ENCODE measurements at places on chromosomes 7 and 10.

- H3K27ac ChIP-seq = no peak overlapping the region
- H3K4me1 ChIP-seq = no peaks in the 10 kb centered on the region
- H3K4me3 ChIP-seq = no peak overlapping the region
- DNase-seq = no peak
- no peaks in the 10 kb centered on the region for H3K27me3 ChIP-seq
Observed at GRCh38 chr7:151336027-151336708, 5.4 kb upstream of the NUB1 start.

GRCh38 chr10:110209454-110209925 is 2.1 kb downstream of the MXI1 start:
- peaks cover 9% of the 10 kb centered on the region for H3K4me1 ChIP-seq
- H3K27ac ChIP-seq = peak overlapping the region; percentile 95
- peak; percentile 80 for DNase-seq
- no peaks in the 10 kb centered on the region for H3K36me3 ChIP-seq
- H3K27me3 ChIP-seq = no peaks in the 10 kb centered on the region

GRCh38 chr7:77626586-77627308 is 69.5 kb upstream of the RSBN1L start:
- DNase-seq = no peak
- H3K4me3 ChIP-seq = no peak overlapping the region
- H3K4me1 ChIP-seq = peaks cover 6% of the 10 kb centered on the region
- peak overlapping the region; percentile 35 for H3K27ac ChIP-seq
- peaks cover 37% of the 10 kb centered on the region for H3K36me3 ChIP-seq

DNA sequence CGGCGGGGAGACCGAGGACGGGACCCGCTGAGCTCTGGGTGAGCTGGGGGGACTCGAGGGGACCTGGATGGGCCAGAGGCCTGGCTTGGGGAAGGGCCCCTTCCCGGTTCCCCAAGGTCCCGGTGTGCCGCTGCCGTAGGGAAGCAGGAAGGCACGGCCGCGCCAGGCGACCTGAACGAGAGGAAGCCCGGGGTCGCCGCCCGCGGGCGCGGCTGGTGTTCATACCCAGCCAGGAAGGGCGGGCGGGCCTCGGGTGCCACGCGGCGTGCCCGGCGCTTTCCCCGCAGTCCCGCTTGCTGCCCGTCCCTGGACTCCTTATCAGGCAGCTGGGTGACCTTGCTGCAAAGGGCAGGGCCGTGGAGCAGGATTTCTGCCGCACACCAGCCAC is 38.0 kb downstream of the ZNF777 start:
- H3K27me3 ChIP-seq = no peaks in the 10 kb centered on the region
- peaks cover 3% of the 10 kb centered on the region for H3K4me1 ChIP-seq
- DNase-seq = no peak

GRCh38 chr10:85635650-85636049 is 730.9 kb downstream of the GRID1 start:
- H3K4me3 ChIP-seq = no peak overlapping the region
- H3K27ac ChIP-seq = no peak overlapping the region
- no peaks in the 10 kb centered on the region for H3K4me1 ChIP-seq
- DNase-seq = no peak

- no peak overlapping the region for H3K27ac ChIP-seq
- H3K4me1 ChIP-seq = no peaks in the 10 kb centered on the region
- DNase-seq = no peak
- no peaks in the 10 kb centered on the region for H3K27me3 ChIP-seq
- H3K4me3 ChIP-seq = no peak overlapping the region
Observed at GRCh38 chr7:134842062-134842461, 62.6 kb downstream of the CALD1 start.

DNA sequence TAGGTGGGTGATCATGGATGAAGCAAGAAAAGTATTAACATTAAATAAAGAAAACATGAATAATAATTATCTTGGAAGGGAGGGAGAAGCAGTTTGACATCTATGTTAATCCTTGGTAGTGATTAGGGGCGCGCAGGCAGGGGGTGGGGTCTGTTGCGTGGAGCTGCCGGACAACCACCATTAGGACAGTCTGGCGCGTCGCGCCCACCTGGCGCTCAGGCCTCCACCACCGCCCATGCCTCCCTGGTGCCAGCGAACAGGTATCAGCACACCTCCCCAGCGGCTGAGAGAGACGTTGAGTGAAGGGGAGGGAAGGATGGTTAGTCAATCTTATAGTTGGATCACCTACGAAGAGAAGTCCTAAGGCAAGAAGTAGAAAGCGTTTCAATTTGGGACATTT is 94.2 kb upstream of the CDK1 start:
- H3K27me3 ChIP-seq = no peaks in the 10 kb centered on the region
- H3K4me3 ChIP-seq = no peak overlapping the region
- H3K36me3 ChIP-seq = no peaks in the 10 kb centered on the region
- no peaks in the 10 kb centered on the region for H3K4me1 ChIP-seq
- H3K27ac ChIP-seq = no peak overlapping the region

DNA sequence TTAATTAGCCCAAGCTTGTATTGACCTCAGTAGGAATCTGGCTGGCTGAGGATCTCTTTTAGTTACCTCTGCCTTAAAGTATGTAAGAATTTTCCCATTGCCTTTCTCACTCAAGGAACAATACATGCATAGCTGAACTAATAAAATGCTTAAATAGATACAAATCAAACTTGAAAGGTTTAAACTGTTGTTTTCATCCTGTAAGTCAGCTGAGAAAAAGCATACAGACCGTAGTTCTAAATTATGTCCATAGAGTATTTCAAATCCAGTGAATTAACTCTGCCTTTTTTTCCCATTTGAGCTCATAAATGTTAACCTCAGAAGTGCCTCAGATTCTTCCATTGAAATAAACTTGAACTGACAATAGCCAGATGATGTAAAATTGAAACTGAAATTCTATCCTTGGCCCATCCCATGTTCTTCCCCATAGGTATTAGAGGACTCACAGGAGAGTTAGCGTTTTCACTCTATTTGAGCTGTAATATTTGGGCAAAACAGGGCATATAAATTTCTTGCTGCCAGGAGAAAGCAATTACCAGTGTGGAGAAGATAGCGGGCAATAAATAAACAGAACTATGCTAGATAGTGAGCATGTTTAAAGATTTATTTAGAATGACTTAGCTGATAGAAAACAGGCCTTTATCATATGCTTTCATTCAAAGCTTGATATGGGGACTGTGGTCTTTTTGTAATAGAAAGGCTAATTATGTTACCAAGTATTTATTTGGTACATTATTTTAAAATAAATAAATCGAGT is 163.7 kb downstream of the WNT2 start:
- H3K36me3 ChIP-seq = peaks cover 3% of the 10 kb centered on the region
- peak overlapping the region; percentile 70 for H3K27ac ChIP-seq
- DNase-seq = no peak
- no peak overlapping the region for H3K4me3 ChIP-seq
- H3K27me3 ChIP-seq = no peaks in the 10 kb centered on the region

GRCh38 chr10:60943316-60944057 is 498 bp downstream of the RHOBTB1 start:
- H3K27me3 ChIP-seq = peaks cover 3% of the 10 kb centered on the region
- H3K4me3 ChIP-seq = peak overlapping the region; percentile 68
- no peaks in the 10 kb centered on the region for H3K36me3 ChIP-seq
- peak overlapping the region; percentile 72 for H3K27ac ChIP-seq
- H3K4me1 ChIP-seq = peaks cover 5% of the 10 kb centered on the region

DNA sequence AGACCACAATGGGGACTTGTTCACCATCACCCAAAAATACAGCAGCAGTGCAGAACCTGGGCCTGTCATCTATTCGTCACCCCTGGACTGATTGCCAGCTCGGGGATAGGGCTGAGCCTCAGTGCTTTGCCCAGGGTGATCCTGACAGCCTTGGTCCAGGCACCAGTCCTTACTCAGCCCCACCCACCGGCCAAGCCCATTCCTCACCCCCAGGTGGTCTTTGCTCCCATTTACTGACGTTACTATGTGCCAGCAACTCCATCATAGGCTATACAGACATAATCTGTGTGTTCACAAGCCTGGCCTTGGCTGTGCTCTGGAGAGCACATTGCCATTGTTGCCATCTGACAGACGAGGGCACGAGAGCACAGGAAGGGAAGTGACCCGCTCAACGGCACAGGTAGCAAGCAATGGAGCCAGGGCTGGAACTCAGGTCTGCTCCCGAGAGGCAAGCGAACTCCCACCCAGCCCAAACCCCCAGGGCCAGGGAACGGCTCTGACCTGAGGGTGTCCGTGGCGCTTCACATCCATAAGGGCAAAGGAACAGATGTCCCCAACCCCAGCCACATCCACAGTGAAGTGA is 6.8 kb downstream of the ATG9B start:
- DNase-seq = no peak
- H3K36me3 ChIP-seq = no peaks in the 10 kb centered on the region
- peak overlapping the region; percentile 17 for H3K4me3 ChIP-seq
- peaks cover 10% of the 10 kb centered on the region for H3K27me3 ChIP-seq
- peaks cover 21% of the 10 kb centered on the region for H3K4me1 ChIP-seq

DNA sequence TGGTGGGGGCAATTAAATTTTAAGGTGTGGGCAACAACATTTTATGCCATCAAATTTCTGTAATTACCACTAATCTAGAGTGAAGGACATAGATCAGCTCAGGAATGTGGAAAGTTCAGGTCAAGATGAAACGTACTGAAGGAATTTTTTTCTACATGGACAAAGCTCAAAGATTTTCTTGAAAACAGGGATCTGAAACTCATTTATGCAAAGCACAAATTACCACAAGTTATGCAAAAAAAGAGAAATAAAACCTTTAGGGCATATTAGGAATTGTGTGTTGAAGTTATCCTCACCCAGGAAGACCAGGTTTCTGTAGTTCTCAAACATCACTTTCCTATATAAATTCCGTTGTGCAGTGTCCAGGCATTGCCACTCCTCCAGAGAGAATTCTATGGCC is 18.9 kb downstream of the ZNF680 start:
- peaks cover 8% of the 10 kb centered on the region for H3K36me3 ChIP-seq
- H3K4me3 ChIP-seq = no peak overlapping the region
- H3K27me3 ChIP-seq = no peaks in the 10 kb centered on the region
- no peak for DNase-seq

DNA sequence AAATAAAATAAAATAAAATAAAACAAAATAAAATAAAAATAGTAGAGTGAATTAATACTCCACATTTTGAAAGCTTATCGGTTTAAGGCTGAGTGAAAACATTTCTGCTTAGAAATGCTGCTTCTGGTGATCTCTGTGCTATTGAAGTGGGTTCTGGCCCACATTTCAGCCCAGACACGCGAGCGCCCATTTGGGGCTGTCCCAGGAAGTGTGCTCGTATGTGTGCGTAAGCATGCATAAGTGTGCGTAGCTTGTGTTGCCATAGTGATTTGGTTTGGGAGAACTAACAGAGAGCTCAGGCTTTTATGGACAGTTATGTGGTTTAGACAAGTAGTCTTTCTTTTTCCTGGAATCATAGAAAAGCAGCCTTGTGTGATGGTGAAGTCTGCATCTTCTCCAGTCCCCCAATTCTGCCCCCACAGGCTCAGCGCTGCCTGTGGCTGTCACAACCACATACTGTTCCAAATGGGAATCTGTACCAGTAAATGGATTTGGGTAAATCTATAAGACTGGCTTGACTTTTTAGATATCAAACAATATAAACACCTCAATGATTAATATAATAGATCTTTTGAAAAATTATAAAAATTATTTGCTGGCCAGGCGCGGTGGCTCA is 29.8 kb upstream of the PURB start:
- no peaks in the 10 kb centered on the region for H3K36me3 ChIP-seq
- no peak overlapping the region for H3K4me3 ChIP-seq
- H3K4me1 ChIP-seq = no peaks in the 10 kb centered on the region
- DNase-seq = no peak
- no peaks in the 10 kb centered on the region for H3K27me3 ChIP-seq
- H3K27ac ChIP-seq = no peak overlapping the region

DNA sequence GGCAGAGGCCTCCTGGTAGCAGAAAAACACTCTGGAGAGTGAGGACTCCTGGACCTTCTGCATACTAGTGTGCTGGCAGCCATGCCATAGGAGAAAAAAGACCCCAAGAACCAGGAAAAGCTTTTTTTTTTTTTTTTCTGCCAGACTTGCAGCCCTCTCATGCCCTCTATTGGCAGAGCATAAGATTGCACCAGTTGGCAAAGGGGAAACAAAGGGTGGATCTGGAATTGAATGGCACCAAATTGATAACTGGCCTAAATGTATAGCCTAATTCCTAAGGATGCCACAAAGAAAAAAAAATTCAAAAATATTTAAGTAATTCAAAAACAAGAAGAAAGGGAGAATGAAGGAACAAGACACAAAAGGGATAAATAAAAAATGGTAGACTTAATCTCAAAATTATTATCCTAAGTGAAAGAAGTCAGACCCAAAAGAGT is 112.5 kb upstream of the GHITM start:
- DNase-seq = peak; percentile 27
- no peaks in the 10 kb centered on the region for H3K27me3 ChIP-seq
- no peaks in the 10 kb centered on the region for H3K36me3 ChIP-seq
- H3K4me1 ChIP-seq = no peaks in the 10 kb centered on the region

- DNase-seq = no peak
- H3K4me3 ChIP-seq = no peak overlapping the region
- H3K4me1 ChIP-seq = peaks cover 29% of the 10 kb centered on the region
- H3K27me3 ChIP-seq = no peaks in the 10 kb centered on the region
Observed at GRCh38 chr7:69676247-69676646, 78.0 kb downstream of the AUTS2 start.

DNA sequence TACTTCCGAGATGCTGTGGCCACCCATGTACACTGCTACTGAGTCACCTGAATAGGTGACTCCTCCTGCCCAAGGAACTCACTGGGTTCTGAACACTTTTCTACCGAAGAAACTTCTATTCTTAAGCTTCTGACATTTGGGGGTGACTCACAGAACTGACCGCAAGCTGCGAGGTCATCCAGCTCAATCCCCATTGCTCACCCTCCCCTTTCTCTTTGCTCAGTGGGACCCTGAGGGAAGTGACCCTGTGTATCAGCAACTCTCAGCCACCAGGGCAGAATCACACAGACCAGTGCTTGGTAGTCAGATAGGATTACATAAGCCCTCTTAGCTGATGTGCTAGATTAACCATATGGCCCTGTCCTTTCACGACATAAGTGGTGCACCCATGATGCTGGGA is 46.3 kb downstream of the INSYN2A start:
- H3K27me3 ChIP-seq = no peaks in the 10 kb centered on the region
- no peaks in the 10 kb centered on the region for H3K4me1 ChIP-seq
- H3K36me3 ChIP-seq = no peaks in the 10 kb centered on the region
- H3K27ac ChIP-seq = no peak overlapping the region
- no peak overlapping the region for H3K4me3 ChIP-seq

DNA sequence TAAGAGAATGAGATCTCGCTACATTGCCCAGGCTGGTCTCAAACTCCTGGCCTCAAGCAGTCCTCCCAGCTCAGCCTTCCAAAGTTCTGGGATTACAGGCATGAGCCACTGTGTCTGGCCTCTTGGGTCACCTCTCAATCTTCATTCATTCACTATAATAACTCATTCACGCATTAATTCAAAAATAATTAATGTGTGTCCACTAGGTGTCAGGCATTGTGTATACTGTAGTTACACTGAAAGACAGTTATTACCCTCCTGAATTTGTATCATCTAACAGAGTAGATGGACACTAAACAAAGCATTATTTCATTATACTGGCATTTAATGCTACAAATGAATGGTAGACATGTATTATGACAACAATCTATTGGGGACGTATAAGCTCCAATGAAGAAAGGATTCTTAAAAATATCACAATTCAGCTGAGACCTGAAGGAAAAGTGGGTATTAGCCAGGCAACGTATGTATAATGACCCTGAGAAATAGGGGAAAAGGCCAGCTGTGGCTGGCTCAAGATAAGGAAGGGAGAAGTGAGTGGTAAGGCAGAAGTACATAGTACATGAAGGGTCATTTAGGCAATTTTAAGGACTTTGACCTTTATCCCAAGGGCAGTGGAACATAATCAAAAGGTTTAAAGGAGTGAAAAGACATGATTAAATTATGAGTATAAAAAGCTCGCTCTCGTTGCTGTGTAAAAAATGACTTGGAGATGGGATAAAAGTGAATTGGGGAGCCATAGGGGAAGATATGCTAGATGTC is 150.7 kb downstream of the BTAF1 start:
- H3K27me3 ChIP-seq = no peaks in the 10 kb centered on the region
- no peak overlapping the region for H3K4me3 ChIP-seq
- DNase-seq = peak; percentile 25
- H3K27ac ChIP-seq = no peak overlapping the region
- peaks cover 6% of the 10 kb centered on the region for H3K4me1 ChIP-seq

All from cardiac muscle cell (in vitro differentiated cells and primary cell).